Trophoblast cell (in vitro differentiated cells and primary cell): ENCODE measurements at places on chromosomes 4 and X.

DNA sequence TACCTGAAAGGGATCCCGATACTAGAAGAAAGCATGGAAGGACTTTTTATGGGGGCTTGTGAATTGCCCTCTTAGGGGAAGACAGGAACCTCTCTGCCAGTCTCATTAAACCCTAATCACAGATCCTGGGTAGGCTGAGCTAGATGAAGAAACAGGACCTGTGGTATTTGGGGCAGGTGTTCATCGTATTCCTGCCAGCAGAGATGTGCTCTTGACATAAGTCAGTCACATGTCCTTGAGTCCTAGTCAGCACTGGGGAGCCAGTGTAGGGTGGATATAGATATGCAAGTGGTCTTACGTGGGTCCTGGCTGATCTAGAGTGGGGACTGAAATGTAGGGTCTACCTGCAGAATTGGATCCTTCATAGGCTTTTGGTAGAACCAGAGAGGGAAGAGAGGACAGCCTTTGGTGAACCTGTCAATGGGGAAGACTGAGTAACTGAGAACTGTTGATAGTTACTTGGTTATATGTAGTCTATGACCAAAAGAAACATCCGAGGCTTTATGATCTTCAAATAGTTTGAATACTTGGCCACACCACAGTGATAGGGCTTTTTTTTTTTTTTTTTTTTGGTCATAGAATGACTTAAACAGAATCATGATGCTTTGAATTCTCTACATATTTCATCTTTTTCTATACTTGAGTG lies 63.5 kb upstream of the WDR1 start:
- no peak for DNase-seq

DNA sequence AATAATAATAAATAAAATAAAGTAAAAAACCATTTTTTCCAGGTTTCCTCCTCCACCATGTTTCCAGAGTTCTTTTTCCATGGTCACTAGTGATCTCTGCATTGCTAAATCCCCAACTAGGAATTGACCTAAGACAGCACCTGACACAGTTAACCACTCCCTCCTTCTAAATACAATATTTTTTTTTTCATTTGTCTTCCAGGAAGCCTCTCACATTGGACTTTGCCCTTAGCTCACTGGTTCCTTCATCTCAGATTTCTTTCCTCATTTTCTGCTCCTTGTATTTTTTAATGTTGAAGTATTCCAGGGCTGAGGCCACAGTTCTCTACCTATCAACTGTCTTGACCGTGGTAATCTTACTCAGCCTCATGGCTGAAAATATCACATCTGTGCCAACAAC lies 187.3 kb upstream of the FAM241A start:
- no peak for DNase-seq

DNA sequence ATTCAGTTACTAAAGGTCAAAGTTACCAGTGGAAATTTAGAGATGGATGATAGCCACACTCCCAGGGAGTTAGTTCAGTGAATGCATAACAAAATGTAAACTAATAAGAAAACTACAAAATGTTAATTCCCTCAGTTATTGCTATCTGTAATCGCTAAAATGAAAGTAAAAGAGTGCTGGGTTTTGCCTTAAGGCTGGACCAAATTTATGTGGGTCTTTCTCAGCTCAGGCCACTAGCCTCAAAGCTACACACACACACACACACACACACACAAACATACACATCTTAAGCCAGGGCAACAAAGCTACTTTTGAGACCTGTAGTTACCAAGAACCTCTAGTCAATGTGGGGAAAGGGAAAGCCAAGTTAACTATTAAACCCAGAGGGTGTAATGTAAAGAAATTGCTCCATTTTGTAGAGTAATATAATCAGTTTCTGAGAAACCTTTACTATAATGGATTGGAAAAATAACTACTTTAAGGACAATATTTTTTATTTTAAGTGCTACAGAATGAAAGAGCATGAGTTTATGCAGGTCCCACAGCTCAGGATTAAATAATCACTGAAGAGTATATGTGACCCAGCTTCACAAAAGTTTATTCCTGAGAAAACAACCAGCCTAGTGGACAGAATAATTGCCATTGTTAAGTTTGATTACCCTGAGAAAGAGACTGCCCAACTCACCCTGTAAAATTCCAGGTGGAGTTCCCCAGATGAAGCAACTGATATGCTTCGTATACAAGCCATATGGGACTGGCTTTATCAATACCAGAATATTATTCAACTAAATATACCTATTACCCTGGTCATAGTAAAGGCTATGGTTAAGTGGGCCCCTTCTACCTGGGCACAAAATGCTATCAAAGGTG lies 8.9 kb upstream of the UGT2A3 start:
- DNase-seq: no peak

GRCh38 chrX:68940601-68941000 lies 111.8 kb downstream of the EFNB1 start:
- no peak for DNase-seq
